Upper lobe of left lung (tissue), 6 donors: ENCODE measurements at places on chromosomes 4 and X. TPM values are rescaled to one million over a fixed set of nuclear protein-coding genes. Genes with fewer than 3 reads are reported as not detected.

GRCh38 chr4:1651609-1652008 lies 32.5 kb downstream of the FAM53A start:
- H3K27me3 ChIP-seq = no peaks in the 10 kb centered on the region
- no peaks in the 10 kb centered on the region for H3K4me1 ChIP-seq
- no peak overlapping the region for H3K27ac ChIP-seq

The SH3RF1 gene
- total RNA-seq = 38.7 TPM

GRCh38 chrX:136125106-136125505 lies 22.2 kb upstream of the FHL1 start:
- H3K4me3 ChIP-seq = no peak overlapping the region
- H3K27me3 ChIP-seq = no peaks in the 10 kb centered on the region
- DNase-seq = no peak
- H3K27ac ChIP-seq = no peak overlapping the region
- H3K36me3 ChIP-seq = no peaks in the 10 kb centered on the region

DNA sequence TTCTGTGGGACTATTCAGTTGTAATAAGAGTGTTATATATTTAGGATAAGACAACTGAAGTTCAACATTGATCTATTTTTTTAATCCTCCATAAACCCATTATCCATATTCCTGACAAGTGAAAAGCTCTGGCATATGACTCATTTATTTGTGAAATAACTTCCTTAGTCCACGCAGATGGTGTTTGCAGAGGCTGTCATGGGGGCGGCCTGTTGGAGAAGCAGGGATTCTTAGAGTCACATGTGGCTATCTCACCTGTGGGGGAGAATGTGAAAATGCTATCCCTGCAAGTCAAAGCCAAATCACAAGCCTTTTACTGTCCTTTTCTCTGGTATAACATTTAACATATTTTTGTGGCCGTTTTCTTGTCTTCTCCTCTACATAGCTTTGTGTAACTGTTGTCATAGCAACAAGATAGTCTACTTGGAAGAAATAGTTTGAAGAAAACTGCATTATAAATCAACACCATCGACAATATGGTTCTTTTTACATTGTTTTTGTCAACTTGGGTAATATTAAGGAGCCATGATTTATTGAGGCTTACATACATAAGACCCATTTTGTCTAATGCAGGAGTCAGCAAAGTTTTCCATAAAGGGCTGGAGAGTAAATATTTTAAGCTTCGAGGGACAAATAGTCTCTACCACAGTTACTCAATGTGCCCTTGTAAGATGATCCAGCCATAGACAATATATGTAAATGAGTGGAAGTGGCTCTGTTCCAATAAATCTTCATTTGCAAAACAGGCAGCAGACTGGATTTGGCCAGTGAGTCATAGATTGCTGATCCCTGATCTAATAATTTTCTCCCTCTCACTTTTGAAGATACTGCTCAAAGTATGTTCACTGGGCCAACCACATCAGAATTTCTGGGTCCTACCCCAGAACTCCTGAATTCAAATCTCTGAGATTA lies 395.0 kb downstream of the DTHD1 start:
- no peaks in the 10 kb centered on the region for H3K36me3 ChIP-seq
- no peaks in the 10 kb centered on the region for H3K27me3 ChIP-seq
- no peak overlapping the region for H3K27ac ChIP-seq
- no peak overlapping the region for H3K4me3 ChIP-seq
- no peak for DNase-seq
- no peaks in the 10 kb centered on the region for H3K4me1 ChIP-seq

The UGT2B11 gene
- total RNA-seq = not detected

DNA sequence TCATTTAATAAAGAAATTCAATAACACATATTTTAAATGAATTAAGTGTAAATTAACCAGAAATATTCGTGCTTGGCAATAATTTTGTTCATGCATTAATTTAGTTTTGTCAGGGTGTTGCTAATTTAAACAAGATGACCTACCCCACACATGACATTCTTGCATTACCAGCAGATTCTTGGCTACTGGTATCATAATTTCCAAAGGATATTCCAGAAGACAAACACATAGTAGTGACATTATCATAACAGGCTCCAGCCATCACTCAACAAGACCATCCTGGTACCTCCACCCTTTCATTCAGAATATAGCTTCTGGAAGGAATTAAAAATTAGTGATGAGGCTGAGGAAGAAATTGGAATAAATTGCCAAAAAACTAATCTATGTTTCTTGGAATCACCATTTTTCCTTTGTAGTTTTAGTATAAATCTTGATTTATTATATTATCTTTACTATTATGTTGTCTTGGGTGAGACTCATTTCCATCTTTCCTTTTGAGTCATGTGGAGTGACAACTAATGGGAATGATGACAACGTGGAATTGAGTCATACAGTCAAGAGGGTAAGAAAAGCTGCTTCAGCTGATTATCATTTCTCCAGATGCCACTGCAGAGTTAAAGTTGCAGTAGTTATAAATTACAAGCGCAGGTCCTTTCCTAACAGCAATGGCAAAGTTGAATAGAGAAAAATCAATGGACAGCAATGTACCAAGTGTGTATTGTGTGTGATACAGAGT lies 30.9 kb upstream of the HHIP start:
- no peaks in the 10 kb centered on the region for H3K36me3 ChIP-seq
- no peaks in the 10 kb centered on the region for H3K4me1 ChIP-seq
- no peak overlapping the region for H3K4me3 ChIP-seq
- H3K27ac ChIP-seq = no peak overlapping the region
- DNase-seq = no peak
- H3K27me3 ChIP-seq = no peaks in the 10 kb centered on the region

The FABP2 gene
- not detected for total RNA-seq

- H3K4me1 ChIP-seq = peaks cover 14% of the 10 kb centered on the region
- no peak overlapping the region for H3K27ac ChIP-seq
- no peak for DNase-seq
- H3K36me3 ChIP-seq = no peaks in the 10 kb centered on the region
- no peak overlapping the region for H3K4me3 ChIP-seq
- H3K27me3 ChIP-seq = no peaks in the 10 kb centered on the region
Observed at GRCh38 chrX:154022108-154022507, 2.4 kb upstream of the IRAK1 start.
